ENCODE measurements at places on chromosomes 3 and 15.

DNA sequence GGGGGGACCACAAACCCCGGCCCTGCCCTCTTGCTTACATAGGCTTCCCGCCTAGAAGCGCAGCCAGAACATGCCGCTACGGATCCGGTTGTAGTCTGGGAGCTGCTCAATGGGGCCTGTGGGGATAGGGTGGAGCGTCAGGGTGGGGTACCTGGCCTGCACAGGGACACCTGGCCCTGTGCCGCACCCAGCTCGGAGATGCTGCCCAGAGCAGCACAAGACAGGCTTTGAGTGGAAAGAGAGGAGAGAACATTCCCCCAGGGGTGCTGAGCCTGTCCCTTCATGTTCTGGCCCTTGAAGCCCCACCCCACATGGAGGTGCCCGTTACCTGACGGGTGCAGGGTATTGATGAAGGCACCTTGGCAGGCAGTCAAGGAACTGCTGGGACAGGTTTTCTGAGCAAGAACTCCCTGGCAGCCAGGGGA lies 4.0 kb upstream of the COL7A1 start:
- no peak for DNase-seq

- no peak for DNase-seq
Observed at GRCh38 chr15:40892447-40893012, 1.7 kb upstream of the VPS18 start.

- no peak for DNase-seq
Observed at GRCh38 chr3:133371181-133371580, 28.7 kb upstream of the BFSP2 start.

- DNase-seq, result no peak
Observed at GRCh38 chr15:50854601-50855490, 53.6 kb upstream of the AP4E1 start.

GRCh38 chr15:29046281-29046810 lies 160.6 kb downstream of the APBA2 start:
- DNase-seq, result no peak

GRCh38 chr3:56135941-56136340 lies 332.3 kb downstream of the ERC2 start:
- DNase-seq, result no peak

All from activated naive CD4-positive, alpha-beta T cell treated with anti-CD3 and anti-CD28 coated beads, Interleukin-2, amount 50 U/mL, for 72 hours (primary cell).